Uterus (tissue), 4 donors: ENCODE measurements at places on chromosomes 7 and 10. TPM values are rescaled to one million over a fixed set of nuclear protein-coding genes. Genes with fewer than 3 reads are reported as not detected.

Gene EBF3
- 9.9 TPM for total RNA-seq

Gene AP4M1
- 5.0 TPM for total RNA-seq

Gene CALN1
- not detected for total RNA-seq

DNA sequence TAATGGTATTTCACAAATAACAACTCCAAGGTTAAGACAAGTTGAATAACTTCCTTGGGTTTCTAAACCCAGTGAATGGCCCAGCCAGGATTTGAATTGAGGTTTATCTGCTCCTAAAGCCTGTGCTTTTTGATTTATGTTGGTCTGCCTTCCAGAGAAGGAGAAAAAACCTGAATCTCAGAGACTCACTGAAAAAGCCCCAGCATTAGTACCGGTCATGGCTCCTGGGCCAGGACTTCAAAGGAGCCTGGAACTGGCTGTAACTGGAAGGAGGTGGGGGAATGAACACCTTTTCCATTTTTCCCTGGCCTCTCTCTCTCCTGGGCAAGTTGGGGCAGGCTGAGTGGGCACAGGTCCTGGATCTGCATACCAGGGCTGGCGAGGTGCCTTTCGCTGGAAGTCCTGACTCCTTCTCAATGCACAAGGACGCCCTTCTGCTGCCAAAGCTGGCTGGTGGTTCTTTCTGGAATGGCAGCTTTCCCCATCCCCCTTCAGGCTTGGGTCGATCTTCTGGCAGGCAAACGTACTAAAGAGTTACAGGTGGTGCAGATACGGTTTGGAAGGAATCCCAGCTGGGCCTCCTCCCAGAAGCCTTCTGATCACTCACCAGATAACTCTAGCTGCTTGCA is 268.2 kb downstream of the PTEN start:
- no peak overlapping the region for H3K4me3 ChIP-seq
- H3K4me1 ChIP-seq: no peaks in the 10 kb centered on the region
- H3K36me3 ChIP-seq: no peaks in the 10 kb centered on the region
- H3K27ac ChIP-seq: no peak overlapping the region
- no peaks in the 10 kb centered on the region for H3K27me3 ChIP-seq

GRCh38 chr7:118870187-118870586 is 645.7 kb downstream of the ANKRD7 start:
- no peaks in the 10 kb centered on the region for H3K27me3 ChIP-seq
- H3K36me3 ChIP-seq: no peaks in the 10 kb centered on the region
- DNase-seq: no peak
- H3K4me3 ChIP-seq: no peak overlapping the region
- H3K4me1 ChIP-seq: no peaks in the 10 kb centered on the region

Gene ASB10
- total RNA-seq: not detected

DNA sequence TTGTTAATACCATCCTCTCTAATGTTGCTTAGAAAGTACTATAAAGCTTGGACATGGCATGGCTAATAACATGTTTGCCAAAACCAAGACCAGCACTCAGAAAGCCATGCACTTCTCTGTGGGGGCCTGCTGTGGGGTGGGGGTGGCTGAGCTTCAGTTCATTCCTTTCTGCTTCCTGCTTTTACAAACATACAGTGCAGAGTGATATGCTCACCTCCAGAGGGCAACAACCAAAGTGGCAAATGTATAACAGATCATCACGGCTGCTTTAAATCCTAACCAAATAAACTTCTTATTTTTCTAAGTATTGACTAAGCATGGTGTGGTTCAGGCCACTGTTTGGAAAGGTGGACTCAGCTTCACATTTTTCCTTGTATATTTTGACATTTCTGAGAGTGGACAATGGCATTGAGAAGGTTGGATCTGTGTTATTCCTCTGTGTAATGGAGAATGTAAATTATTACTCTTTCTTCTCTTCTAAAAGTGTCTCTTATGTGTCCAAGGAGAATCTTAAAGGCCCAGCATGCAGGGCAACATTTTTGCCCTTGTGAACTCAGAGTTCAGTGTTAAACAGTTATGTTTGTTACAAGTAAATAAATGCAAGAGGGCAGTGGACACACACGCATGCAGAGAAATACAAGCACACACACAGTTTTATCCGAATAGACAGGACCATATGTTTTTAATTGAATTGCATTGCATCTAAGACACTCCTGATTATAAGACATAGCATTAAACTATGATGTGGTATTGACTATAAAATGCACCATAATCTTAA is 186.1 kb downstream of the HERPUD2 start:
- DNase-seq: no peak
- H3K4me1 ChIP-seq: no peaks in the 10 kb centered on the region
- no peaks in the 10 kb centered on the region for H3K36me3 ChIP-seq
- H3K27ac ChIP-seq: no peak overlapping the region
- H3K4me3 ChIP-seq: no peak overlapping the region

- DNase-seq: no peak
- H3K27me3 ChIP-seq: no peaks in the 10 kb centered on the region
- no peak overlapping the region for H3K4me3 ChIP-seq
- no peaks in the 10 kb centered on the region for H3K4me1 ChIP-seq
Observed at GRCh38 chr10:76278811-76279460, 847.5 kb downstream of the LRMDA start.

GRCh38 chr7:15087771-15088170 is 185.2 kb upstream of the DGKB start:
- H3K4me3 ChIP-seq: no peak overlapping the region
- H3K36me3 ChIP-seq: no peaks in the 10 kb centered on the region
- H3K4me1 ChIP-seq: no peaks in the 10 kb centered on the region
- H3K27ac ChIP-seq: no peak overlapping the region

DNA sequence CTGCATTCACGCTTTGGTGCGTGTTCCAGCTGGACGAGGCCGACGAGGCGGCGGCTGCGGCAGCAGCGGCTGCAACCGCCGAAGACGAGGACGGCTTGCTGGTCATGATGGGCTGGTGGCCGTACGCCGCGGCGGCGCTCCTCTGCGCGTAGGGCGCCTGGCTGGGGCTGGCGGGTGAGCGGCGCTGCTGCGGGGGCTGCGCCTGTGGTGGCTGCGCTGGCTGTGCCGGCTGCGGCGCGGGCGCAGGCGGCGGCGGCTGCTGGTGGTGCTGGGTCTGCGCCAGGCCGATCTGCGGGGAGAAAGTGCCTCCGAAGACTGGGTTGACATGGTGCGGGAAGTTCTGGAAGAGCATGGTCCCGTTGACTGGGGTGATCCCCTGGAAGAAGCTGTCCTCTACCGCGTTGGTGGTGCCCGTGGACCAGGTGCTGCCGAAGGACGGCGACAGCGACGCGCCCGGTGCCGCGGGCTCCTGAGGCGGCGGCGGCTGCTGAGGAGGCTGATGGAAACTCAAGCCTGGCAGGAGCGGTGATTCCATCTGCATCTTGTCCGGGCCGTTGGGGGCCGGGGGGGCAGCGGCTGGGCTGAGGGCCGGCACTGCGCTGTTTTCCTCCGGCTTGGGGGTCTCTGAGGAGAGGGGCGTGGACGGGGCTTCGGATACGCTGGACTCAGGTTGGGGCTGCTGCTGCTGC is 51.1 kb downstream of the CPEB3 start:
- peaks cover 4% of the 10 kb centered on the region for H3K4me1 ChIP-seq
- H3K4me3 ChIP-seq: peak overlapping the region; percentile 62
- H3K27me3 ChIP-seq: no peaks in the 10 kb centered on the region
- peak overlapping the region; percentile 82 for H3K27ac ChIP-seq
- peak; percentile 24 for DNase-seq
